GM10248 (cell line): ENCODE measurements at places on chromosomes 16 and 17.
A peak's percentile ranks its signal among the peaks of the same experiment; 100 is the strongest.

GRCh38 chr16:75494184-75494583 is 1.1 kb downstream of the CHST6 start:
- DNase-seq, result no peak

DNA sequence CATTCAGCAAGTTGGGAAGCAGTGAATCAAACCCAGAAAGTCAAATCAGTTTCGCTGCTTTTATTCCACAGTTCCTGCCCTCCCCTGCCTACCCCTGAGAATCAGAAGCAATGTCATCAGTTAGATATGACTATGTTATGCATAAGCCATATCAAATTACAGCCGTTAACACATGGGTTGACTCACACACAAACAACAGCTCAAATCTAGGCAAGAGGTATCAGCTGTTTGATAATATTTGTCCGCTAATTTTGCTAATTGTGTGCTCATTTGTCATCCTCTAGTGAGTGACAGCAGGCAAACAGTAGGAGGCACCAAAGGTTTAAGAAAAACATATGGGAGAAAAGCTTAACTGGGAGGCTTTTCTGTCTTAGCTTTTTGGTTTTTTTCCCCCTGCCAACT is 327.4 kb upstream of the CCL2 start:
- DNase-seq, result peak; percentile 23

GRCh38 chr17:82034371-82035011 is 3.0 kb downstream of the DCXR start:
- DNase-seq, result no peak

DNA sequence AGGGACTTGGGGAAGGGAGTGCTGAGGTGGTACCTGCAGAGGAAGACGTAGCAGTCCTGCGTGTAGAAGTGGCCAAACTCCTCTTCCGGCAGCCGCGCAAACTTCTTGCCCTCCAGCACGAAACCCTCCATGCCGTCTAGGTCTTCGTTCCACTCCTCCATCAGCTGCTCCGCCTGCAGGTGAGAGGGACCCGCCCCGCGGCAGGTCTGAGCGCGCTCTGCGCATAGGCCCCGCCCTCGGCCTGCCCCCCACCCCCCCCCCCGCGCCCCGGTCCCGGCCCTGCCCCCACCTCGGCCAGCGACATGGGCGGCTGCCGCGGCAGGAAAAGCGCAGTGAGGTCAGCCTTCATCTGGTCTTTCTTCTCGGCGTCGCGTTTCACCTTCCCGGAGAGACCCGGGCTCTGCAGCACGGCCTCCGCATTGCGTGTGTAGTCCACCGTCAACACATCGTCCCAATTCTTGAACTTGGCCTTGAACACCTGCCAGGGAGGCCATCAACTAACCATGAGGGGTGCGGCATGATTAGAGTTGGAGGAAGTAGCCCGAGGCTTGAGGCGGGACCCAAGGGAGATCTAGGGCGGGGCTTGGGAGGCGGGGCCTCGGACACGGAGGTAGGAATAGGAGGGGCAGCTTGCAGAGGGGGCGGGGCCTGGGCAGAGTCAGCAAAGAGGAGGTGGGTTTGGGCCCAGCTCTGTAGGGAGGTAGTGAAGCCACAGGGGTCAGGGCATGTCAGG is 11.5 kb downstream of the FLII start:
- DNase-seq, result no peak

GRCh38 chr17:79188048-79188447 is 113.4 kb downstream of the ENGASE start:
- peak; percentile 71 for DNase-seq

DNA sequence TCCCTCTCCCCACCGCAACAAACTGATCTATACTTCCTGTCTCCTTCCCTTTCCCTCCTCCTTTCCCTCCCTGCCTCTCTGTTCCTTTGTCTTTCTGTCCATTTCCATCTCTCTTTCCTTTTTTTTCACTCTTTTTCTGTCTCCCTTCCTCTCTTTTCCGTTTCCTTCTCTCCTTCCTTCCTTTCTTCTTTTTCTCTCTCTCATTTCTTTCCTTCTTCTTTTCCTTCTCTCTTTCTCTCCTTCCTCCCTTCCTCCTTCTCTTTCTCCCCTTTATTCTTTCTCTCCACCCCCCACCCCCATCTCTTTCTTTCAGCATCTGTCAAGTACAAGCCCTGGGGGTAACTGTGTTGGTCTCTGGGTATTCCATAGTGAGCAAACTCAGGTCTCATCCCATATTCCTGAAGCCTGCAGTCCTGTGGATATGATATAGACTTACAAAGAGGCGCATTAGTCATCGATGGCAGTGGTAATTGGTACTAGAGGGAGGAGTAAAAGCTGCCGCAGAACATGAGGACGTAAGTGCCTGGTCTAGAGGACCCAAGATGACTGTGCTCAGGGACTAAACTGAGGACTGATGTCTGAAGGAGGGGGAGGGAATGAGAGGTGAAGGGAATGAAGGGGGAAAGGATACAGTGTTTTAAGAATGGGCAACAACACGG is 50.4 kb downstream of the VAT1L start:
- DNase-seq, result no peak

DNA sequence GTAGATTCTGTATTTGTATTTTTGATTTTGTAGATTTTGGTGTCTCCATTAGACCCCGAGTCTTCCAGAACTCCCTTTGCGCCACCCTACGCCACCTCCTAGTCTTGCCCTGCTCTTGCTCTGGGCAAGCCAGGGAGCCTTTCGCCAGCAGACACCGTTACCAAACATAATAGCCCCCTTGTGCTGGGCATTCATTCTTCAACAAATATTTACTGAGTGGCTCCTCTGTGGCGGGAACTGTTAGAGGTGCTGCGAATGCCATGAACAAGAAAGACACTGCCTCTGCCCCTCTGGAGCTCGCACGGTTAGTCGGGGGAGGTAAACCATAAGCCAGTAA is 841 bp upstream of the GPT2 start:
- DNase-seq, result no peak

DNA sequence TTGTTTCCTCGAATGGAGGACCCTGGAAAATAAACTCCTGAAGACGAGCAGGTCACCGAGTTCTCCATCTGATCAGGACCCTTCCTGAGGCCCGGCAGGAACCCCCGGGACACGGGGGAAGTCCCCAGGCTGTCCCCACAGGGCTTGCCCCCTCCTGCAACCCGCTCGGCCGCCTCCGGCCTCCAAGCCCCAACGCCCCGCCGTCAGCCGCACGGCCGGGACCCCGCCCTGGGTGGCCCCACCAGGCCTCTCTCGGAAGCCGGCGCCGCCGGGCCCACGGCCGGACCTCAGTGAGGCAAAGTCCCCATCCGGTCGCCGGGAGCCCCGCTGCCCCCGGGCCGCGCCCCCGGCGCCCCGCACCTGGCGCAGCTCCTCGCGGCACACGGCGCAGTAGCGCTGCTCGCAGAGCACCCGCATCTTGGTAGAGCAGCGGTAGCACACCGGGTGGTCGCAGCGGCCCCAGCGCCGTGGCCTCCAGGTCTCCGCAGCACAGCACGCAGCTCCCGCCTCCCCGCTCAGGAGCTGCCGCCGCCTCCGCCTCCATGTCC is 383 bp downstream of the ZNF598 start:
- DNase-seq, result no peak

GRCh38 chr17:44207743-44208142 is 8.1 kb upstream of the ATXN7L3 start:
- no peak for DNase-seq

- DNase-seq, result no peak
Measured at GRCh38 chr17:15194859-15195277, 70.3 kb downstream of the PMP22 start.

- DNase-seq, result no peak
Measured at GRCh38 chr17:42675348-42675964, 1.3 kb downstream of the PLEKHH3 start.

DNA sequence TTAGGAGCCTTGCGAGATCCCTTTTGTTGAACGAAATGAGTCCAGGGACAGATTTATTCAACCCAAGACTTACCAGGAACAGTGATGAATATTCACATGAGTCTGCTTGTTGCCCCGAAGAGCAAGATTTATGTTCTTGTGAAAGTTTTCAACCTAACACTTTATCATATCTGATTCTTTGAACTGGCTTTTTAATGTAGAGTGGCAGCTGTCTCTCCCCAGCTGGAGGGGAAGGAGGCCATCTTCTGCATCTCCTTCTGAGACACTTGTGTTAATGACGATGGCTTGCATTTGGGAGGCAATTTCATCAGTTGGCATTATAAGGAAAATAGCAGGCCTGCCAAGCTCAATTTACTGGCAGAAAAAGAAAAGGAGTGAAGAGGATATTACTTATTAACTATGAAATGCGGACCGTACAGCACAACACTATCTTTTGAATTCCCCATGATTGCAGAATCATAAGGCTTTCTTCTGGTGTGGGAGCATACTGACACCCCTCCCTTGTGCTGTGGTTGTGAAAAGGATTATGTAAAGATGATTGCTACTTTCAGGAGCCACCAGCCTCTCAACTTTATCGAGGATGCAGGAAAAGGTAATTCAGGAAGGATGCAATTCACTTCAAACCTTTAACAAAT is 35.7 kb downstream of the SMARCE1 start:
- DNase-seq, result no peak
